ENCODE measurements at places on chromosomes 1 and 21. TPM values are rescaled to one million over a fixed set of nuclear protein-coding genes. Genes with fewer than 3 reads are reported as not detected.

PERM1 gene
- 0.10 TPM for total RNA-seq

GRCh38 chr1:12596007-12596821 lies 21.8 kb downstream of the DHRS3 start:
- peak; percentile 91 for DNase-seq

DNA sequence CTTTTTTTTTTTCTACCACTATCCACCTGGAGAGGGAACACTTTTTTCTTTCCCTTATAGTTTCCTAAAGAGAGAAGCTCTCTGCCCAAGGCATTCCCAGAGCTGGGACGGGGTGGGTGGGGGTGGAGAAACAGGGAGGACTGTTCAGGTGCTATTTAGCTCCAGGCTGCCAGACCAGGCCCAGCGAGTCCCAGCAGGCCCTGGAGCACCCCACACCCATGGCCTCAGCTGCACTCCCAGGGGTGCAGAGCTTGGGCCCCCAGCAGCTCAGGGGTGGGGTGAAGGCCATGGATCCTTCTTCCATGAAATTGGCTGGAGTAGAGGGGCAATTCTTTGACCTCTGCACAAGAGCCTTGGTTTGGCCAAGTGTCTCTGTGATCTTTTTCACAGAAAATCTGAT lies 4.1 kb downstream of the ETV3L start:
- DNase-seq = no peak

DNA sequence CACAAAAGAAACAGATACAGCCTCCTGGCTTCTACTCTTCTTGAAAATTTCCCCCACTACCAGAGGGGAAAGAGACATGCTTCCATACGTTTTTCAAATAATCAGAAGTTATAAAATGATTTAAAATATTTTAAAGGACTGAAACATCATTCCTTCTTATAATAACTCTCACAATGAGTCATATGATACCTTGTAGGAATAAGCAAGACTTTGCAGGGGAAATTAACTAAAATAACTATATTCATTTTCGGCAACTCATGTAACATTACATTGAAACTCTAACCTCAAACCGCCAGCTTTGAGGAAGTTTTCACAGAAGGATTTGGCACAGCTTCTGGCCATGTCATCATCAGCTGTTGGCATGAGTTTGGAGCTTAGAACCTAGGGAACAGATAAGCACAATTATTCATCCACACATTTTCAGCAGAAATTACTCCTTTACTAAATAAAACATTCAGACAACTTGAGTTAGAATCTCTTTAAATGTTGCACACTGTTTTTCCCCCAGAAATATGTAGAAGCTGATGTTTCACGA lies 85.9 kb downstream of the USP24 start:
- DNase-seq = peak; percentile 36

KRTAP27-1 gene
- total RNA-seq = not detected

DNA sequence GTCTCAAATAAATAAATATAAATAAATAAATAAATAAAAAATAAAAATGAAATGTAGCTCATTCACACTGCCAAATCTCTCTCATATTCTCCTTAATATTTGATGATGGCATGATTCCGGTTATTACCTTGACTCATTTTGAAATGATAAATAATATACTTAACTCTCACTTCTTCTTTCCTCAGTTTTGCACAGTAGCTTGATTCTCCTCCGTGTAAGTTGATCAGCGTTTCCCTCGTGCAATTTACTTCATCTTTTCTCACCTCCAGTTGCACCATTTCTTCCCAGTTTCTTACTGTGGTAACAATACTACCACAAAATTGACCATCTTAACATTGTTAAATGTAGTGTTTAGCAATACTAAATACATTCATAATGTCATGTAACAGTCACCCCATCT lies 111.6 kb downstream of the RIPK4 start:
- no peak for DNase-seq

GRCh38 chr1:224640018-224640417 lies 23.9 kb downstream of the CNIH3 start:
- DNase-seq = no peak

RRP1B gene
- 26.4 TPM for total RNA-seq

- no peak for DNase-seq
Observed at GRCh38 chr21:44291078-44291935, 5.6 kb downstream of the AIRE start.

HES2 gene
- 5.8 TPM for total RNA-seq

- DNase-seq = peak; percentile 97
Observed at GRCh38 chr1:116508984-116509980, 61.5 kb downstream of the CD58 start.

DNA sequence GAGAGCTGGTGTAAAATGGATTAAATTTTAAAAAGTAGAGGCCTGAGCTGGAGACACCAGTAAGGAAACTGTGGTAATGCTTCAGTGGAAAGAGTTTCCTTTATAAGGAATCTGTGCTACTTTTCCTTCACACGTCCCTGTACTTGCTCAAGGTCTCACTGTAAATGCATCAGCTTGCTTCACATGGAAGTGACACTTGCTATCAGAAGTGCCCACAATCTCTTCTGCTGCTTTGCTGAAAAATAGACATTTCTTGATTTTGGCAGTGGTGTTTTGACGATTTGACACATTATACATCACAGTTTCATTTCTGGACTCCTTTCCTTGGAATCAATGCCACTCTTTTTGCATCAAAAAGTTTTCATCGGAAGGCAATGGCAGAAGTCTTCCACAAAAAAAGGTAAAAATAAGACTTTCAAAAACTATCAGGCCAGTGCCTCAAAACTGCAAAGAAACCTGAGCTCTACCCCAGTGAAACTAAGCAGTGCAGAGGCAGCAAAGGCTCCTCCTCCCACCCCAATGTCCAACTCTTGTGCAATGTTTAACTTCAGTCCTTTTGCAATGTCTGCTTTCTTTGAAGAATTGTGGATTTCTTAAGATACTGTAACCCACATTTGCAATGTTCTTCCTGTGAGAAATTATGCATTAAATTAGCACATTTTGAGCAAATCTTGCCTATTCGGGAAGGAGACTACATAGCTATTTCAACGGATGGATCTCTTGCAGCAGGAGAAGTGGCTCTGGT lies 18.4 kb upstream of the TSPAN2 start:
- peak; percentile 71 for DNase-seq

DNA sequence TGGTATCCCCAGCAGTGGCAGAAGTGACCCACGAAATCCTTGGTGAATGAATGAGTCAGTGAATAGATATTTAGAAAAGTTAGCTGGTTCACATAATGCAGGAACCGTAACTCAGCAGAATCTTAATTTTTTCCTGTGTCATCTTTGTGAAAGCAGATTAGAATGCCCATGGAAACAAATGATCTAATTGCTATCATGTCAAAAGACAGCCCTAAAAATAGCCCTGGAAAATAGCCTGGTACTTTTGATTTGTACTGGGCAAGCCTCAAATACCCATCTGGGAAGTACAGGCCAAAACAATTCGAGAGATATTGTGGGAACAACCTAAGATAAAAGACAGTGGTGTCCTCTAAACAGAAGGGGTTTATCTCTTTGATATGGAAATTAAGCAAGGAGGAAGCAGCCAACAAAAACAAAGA lies 21.1 kb downstream of the FYB2 start:
- peak; percentile 52 for DNase-seq

GRCh38 chr21:26374817-26375216 lies 198.3 kb downstream of the CYYR1 start:
- no peak for DNase-seq

DNA sequence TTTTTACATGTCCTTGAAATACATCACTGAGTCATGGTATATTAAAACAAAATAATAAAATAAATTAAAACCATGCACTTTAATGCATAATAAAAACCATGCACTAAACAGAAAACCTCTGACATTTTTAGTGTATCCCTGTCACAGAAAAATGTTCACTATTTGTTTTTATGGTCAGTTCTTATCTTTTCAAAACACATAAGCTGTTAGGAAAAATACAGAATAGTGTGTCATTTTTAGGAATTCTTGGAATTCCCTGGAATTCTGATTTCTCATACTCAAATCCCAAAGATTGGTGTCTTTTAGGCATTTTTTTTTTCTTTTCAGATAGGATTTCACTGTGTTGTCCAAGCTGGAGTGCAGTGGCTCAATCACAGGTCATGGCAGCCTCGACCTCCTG lies 25.1 kb upstream of the TINAGL1 start:
- no peak for DNase-seq

GRCh38 chr1:212284332-212284743 lies 872 bp upstream of the PPP2R5A start:
- DNase-seq = peak; percentile 22

DNA sequence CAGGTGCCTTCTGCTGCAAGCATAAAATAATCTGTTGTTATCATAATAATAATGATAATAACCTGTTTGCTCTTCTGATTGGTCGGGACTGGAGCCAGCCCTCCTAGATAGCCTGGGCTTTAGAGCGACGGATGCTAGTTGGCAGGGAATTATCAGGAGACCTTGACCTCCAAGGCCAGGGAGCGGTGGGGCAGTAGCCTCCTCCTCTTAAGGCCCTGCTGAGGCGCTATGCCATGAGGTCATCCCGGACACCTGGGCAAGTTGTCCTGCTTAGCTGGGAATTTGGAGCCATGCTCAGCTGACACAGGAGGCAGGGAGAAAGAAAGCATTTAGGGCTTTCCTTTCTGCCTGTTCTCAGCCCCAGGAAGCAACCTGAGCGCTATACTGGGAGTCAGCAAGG lies 15.6 kb downstream of the C1orf115 start:
- DNase-seq = no peak

CD34 gene
- total RNA-seq = 0.35 TPM

- DNase-seq = no peak
Observed at GRCh38 chr1:25926731-25927496, 20.7 kb upstream of the STMN1 start.

SPRR1A gene
- not detected for total RNA-seq

IL20 gene
- not detected for total RNA-seq

GRCh38 chr1:121522061-121522759 lies 337.4 kb downstream of the SRGAP2C start:
- DNase-seq = peak; percentile 100

GRCh38 chr21:42861311-42861847 lies 18.0 kb downstream of the WDR4 start:
- no peak for DNase-seq

DNA sequence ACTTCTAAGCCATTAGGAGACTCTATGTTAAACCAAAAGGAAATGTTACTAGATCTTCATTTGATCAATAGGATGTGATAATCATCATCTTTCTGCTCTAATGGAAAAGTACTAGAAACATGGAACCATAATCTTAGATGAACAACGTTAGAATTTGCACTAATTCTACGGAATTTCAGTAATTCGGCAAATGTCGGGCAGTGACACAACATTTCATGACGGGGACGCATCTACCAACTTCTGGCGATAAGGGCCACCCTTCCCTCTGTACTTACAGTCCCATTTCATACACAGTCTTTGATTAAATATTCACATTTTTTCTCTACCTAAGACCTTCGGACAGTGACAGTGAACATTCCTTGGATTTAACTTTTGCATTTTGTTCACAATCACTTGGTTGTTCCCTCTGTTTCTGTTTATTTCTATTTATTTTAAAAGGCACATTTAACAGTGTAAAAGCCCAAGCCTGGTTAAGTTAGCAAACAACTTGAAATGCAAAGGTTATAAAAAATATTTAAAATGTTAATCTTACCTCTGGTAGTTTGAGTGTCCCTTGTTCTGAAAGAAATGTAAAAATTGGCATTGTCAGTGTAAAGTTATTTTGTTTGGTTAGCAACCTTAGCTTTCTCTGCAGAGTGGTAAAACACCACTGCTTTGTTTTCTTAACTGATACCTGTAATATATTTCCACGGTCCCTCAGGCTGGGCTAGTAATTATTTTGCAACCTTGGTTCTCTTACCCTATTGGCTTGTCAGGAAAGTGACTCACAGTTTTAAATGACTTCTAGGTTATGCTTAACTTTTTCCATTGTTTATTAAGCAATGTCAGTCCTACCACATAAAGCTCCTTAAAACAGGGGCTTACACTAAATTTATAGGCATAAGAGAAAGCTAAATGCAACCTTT lies 276.9 kb downstream of the VAV3 start:
- DNase-seq = peak; percentile 98

LCE1A gene
- not detected for total RNA-seq

PLEKHN1 gene
- 2.6 TPM for total RNA-seq

GRCh38 chr1:209576392-209577197 lies 6.9 kb upstream of the CAMK1G start:
- DNase-seq = peak; percentile 52

S100A5 gene
- total RNA-seq = 1.2 TPM

DNA sequence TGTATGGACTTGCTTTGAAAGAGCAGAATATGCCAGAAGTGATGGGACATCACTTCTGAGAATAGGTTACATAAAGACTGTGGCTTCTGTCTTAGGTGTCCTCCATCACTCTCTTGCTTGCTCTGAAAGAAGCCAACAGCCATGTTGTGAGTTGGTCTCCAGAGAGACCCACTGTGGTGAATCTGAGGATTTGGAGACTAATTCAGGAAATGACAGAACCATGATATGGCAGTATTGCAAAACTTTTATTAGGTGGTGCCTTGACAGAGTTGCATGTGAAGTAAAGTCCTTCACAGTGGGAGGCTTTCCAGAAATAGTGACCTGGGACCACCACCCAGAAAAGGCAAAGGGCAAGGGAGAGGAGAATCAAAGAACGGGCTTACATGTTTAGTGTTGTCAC lies 628.6 kb downstream of the KCNT2 start:
- no peak for DNase-seq

DNA sequence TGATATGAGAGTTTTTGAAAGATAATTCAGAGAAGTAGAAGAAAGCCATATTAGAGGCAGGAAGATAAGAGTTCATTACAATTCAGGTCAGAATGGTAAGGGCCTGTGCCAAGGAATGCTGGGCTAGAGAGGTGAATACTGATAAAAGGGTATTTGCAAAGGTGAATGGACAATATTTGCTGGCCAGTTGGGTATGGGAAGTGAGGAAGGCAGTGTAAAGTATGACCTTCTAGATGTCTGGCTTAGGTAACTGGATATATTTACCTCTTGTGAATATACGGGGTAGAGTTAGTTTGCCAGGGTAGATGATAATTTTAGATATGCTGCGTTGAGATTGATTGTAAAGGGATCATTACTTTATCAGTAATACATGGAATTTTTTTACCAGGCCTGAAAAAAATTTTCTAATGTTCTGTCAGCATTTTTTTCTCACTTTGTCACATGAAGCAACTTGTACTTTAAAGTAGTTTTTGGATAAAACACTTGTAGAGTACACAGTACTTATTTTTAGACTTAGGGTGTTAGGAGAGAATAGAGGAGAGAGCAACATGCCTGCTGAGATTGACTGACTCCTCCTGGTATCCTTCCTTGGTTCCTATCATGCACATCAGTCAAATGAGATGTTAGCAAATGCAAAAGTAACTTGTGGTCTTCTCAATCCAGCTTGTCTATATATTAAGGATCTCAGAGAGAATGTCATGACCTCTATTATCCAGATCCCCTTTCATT lies 14.1 kb downstream of the RTCA start:
- no peak for DNase-seq

GRCh38 chr1:41379738-41380130 lies 18.5 kb downstream of the FOXO6 start:
- no peak for DNase-seq

FCGR1A gene
- not detected for total RNA-seq

All from renal cortical epithelial cell (primary cell).